ENCODE measurements at places on chromosomes 2 and 18. TPM values are rescaled to one million over a fixed set of nuclear protein-coding genes. Genes with fewer than 3 reads are reported as not detected.

- DNase-seq: no peak
Observed at GRCh38 chr2:168736649-168737445, 65.6 kb upstream of the NOSTRIN start.

GRCh38 chr2:129800686-129801085, 178.8 kb upstream of the RAB6C start:
- DNase-seq: no peak

- peak; percentile 83 for DNase-seq
Observed at GRCh38 chr2:39620067-39620466, 45.6 kb upstream of the TMEM178A start.

GRCh38 chr2:46451131-46451711, 28.1 kb upstream of the TMEM247 start:
- DNase-seq: no peak

DNA sequence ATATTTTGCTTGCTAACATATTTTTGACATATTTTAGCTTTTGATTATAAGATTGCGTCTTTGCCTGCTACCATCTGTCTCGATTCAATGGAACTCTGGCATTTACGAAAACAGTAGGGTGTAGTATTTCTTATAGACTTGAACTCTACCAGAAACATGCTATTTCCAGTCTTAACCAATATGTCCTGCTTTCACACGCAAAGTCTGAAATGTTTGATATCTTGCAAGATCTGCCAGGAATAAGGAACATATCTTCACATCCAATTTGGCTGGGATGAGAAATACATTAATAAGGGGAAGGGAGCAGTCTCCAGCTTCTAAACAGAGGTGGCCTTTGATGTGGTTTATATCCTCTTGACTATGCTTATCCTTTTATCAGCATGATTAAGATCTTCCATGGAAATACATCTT, 299.4 kb downstream of the ZNF521 start:
- no peak for DNase-seq

DNA sequence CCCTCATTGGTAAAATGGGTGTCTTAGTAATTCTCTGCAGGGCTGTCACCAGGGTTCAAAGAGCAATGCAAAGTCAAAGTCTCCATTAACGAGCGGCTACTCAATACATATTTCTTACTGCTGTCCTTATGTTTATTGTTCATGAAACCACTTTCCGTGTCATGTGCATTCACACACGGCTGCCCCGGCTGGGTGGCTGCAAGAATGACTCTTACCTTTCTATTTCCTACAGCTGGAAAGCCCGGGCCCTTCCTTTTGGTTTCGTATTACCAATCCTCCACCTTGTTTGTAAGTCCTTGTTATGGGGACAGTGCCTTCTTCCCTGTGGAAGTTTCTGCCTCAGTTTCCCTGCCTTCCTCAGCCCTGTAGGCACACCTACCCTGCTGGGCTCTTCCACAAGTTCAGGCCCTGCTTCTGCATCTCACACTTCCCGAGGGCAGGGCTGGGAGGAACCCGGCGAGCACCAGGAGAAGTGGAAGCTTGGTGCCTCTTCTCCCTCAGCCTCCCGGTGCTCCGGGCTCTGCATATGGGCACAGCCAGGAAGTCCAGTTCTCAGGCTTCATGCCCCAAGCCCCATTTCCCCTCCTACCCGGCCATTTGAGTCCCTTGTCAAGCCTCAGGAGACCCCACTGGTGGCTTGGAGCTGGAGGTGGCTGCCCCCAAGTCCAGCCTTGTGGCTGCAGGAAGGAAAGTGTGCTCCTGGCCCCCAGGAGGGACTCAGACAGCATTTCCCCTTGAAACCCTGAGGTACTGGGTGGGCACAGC, 18.7 kb upstream of the ACKR3 start:
- no peak for DNase-seq

DNA sequence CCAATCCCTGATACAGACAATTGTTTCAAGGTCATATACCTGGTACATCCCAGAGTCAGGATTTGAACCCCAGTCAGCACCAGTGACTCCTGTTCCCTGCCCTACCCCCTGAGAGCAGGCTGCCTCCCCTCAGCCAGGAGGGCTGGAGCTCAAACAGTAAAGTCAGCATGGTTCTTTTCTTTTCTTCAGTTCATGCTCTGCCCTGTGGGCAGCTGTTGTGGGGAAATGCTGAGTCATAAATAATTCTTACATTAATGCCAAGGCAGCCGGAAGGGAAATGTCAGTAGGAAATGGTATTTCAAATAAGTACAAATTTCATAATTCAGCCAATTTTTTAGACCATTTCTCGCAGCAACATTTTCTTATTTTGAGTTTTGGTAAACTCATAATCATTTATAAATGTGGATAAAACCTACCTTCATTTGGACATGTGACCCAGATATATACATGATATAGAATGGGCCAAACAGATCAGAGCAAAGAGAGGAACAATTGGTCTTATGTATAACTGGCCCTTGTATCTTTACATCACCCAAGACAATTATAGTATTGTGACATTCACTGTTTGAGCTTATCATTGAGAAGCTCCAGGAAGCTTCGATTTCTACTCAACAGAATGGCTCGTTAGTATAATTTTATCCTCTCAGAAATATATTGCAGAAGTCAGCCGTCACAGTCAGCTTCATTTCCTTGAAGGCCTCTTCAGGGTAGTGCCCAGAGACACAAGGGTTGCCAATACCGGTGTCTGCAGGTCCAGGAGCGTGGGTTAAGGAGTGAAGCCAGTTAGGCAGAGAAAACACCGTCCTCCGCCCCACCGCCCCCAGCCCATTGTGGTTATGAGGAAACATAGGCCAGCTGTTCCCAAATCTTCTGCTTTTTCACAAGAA, 28.0 kb upstream of the SCYGR1 start:
- peak; percentile 48 for DNase-seq

- DNase-seq: no peak
Observed at GRCh38 chr2:7191932-7192331, 274.7 kb downstream of the RNF144A start.

The KCNF1 gene
- total RNA-seq: 3.6 TPM

The OTOS gene
- total RNA-seq: not detected

The SAG gene
- under 0.01 TPM for total RNA-seq

Data from dermis microvascular lymphatic vessel endothelial cell (primary cell).